ENCODE measurements at places on chromosomes 11 and 22. TPM values are rescaled to one million over a fixed set of nuclear protein-coding genes. Genes with fewer than 3 reads are reported as not detected.

GRCh38 chr22:35308480-35309021 lies 8.9 kb downstream of the TOM1 start:
- H3K36me3 ChIP-seq: peaks cover 5% of the 10 kb centered on the region
- H3K27me3 ChIP-seq: no peaks in the 10 kb centered on the region
- H3K27ac ChIP-seq: peak overlapping the region; percentile 81
- peak overlapping the region; percentile 64 for H3K4me3 ChIP-seq
- no peak for DNase-seq
- H3K4me1 ChIP-seq: peaks cover 69% of the 10 kb centered on the region

The MRGPRE gene
- not detected for total RNA-seq

GRCh38 chr11:17743808-17744119 lies 9.2 kb downstream of the KCNC1 start:
- DNase-seq: no peak
- H3K36me3 ChIP-seq: no peaks in the 10 kb centered on the region
- no peak overlapping the region for H3K4me3 ChIP-seq
- H3K4me1 ChIP-seq: no peaks in the 10 kb centered on the region
- peaks cover 19% of the 10 kb centered on the region for H3K27me3 ChIP-seq

GRCh38 chr22:38753948-38754750 lies 1.6 kb downstream of the SUN2 start:
- peaks cover 81% of the 10 kb centered on the region for H3K4me1 ChIP-seq
- H3K36me3 ChIP-seq: peaks cover 38% of the 10 kb centered on the region
- peak overlapping the region; percentile 99 for H3K27ac ChIP-seq
- peak overlapping the region; percentile 92 for H3K4me3 ChIP-seq
- H3K27me3 ChIP-seq: no peaks in the 10 kb centered on the region

- DNase-seq: no peak
- H3K27ac ChIP-seq: no peak overlapping the region
- peaks cover 48% of the 10 kb centered on the region for H3K4me1 ChIP-seq
- peaks cover 3% of the 10 kb centered on the region for H3K27me3 ChIP-seq
Measured at GRCh38 chr22:23184764-23185113, 4.4 kb downstream of the BCR start.

Measured in activated B cell treated with CpG ODN at 0.5 μM for 24 hours (primary cell).